ENCODE measurements at places on chromosomes 13 and 19. TPM values are rescaled to one million over a fixed set of nuclear protein-coding genes. Genes with fewer than 3 reads are reported as not detected.
A peak's percentile ranks its signal among the peaks of the same experiment; 100 is the strongest.

Gene ZNF846
- 5.3 TPM for total RNA-seq

Gene DMRTC2
- total RNA-seq, result not detected

Gene LAIR1
- total RNA-seq, result 3.5 TPM

Gene PIN1
- 70.4 TPM for total RNA-seq

Gene PLVAP
- total RNA-seq, result not detected

DNA sequence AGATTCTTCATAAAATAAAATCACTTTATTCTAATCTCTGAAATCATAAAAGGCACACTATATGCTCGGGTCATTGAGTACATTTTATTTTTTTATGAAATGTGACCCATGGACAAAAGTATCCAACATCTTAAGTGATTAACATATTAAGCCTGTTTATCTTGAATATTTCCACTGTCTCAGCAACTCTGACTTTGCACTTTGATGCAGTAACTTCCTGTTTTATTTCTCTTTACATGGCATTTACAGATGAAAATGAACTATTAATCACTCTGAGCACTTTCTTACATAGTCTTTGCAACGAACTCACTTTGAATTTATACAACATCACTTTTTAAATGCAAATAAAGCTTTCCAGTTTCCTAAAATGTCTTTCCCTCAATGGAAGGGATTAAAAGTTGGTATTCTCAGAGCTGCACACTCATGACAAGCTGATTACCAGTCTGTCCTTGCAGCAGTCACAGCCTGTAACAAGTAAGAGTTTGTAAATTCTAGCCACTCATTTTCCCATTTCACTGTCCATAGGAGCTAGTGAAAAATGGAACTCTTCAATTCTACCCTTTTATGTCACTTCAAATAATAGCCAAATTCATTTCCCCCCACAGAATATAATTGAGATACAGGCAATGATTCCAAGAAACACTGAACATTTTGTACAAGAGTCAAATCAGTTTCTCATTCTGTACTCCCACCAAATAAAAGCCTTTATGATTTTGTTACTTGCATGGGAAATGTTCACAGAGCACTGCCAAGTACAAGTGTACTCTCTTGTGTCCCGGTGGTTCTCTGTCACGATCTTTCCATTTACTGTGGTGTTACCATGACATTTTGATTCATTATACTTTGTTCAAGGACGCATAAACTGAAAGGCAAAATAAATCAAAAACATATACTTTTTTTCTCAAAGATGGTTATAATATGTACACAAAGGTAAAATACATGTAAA lies 1968.9 kb downstream of the PCDH9 start:
- DNase-seq, result no peak

DNA sequence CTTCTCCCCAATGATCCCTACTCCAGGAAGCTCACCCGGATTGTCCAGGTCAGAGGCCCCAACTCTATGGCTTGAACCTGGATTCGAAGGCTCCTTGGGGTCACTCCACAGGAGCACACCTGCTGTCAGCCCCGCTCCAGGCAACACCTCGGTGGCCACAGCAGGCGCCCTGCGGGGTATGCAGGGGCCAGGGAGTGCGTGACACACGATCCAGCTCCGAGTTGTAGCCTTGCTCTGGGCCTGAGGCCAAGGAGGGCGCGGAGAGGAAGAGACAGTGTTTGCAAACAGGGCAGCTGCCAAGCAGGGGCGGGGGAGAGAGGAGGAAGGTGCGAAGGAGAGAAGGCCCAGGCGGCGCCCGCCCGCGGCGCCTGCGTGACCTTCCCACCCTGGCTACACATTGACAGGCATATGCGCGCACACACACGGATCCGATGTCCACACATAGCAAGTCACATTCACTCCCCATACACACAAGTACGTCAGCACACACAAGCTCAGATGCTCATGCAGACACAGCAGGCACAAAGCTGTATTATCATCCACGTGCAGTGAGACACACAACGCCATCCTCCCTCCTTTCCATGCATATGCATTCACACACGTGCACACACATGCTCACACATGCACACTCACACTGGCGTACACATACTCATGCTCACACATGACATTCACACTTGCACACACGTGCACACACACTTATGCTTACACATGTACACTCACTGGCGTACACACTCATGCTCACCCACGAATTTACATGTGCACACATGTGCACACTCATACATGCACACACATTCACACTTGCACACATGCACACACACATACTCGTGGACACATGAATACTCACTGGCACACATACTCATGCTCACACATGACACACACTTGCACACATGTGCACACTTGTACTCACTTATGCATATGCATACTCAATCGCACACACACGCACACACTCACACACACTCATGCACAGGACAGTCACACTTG lies 10.4 kb downstream of the SBK2 start:
- DNase-seq, result peak; percentile 42

- DNase-seq, result no peak
These were observed 55.8 kb downstream of the SMARCA4 start for GRCh38 chr19:11016631-11017030.

DNA sequence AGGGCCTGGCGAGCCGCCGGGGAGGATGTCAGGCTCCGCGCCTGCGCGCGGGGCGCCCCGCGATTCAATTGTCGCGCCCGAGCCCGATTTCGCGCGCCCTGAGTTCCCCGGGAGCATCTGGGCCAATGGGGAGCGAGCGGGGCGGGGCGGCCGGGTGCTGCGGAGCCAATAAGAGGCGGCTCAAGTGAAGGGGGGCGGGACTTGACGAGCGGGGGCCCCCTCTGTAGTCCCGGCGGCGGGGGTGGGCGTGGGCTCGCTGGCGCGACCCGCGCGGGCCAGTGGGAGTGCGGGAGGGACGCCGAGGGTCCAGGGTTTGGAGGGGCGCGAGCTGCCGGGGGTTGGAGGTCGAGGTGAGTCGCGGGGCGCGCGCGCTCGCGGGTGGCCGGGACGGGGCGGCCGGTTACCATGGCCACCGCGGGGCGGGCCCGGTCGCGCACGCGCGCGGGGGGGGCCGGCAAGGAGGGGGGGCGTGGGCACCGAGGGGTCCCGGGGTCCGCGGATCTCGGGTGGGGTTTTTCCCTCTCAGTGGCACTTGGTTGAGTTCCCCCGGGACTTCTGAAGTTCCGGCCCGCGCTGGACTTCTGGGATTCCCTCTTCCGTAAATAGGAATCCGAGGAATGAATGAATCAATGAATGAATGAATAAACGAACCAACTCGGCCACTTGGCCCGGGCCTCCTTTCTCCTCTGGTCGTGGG lies 744 bp downstream of the UHRF1 start:
- peak; percentile 98 for DNase-seq

DNA sequence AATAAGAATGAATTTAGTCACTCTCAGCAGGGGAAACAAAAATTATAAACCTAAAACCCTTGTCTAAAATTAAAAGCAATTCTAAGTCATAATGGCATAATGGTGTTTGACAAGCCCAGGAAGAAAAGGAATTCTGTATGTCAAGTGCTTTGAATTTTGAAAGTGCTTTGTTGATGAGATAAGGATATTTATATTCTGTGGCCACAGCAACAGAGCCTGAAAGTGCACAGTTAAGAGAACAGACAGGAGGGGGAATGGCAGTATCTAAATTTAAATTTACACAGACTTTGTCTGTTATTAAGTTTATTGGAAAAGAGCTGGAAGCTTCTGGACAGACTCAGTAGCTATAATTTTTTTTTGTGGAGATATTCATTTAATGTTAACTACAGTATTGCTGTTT lies 69.8 kb downstream of the OLFM4 start:
- DNase-seq, result no peak

DNA sequence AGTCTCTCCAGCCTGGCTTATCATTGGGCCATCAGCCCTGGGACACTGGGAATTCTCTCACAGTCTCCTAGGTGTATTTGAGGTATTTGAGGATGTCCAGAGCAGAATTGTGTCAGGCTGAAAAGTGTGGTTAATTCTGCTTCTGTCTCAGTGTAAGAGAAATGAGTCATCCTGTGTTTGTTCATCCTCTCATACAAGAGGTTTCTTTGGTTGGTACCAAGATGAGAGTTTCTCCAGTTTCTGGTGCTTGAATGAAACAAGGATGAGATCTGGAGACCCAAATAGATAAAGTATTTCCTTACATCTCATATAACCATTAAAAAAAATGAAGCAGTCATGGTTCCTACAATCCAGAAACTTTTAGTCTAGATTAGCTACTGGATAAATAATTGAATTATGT lies 7.7 kb downstream of the ZNF253 start:
- no peak for DNase-seq

DNA sequence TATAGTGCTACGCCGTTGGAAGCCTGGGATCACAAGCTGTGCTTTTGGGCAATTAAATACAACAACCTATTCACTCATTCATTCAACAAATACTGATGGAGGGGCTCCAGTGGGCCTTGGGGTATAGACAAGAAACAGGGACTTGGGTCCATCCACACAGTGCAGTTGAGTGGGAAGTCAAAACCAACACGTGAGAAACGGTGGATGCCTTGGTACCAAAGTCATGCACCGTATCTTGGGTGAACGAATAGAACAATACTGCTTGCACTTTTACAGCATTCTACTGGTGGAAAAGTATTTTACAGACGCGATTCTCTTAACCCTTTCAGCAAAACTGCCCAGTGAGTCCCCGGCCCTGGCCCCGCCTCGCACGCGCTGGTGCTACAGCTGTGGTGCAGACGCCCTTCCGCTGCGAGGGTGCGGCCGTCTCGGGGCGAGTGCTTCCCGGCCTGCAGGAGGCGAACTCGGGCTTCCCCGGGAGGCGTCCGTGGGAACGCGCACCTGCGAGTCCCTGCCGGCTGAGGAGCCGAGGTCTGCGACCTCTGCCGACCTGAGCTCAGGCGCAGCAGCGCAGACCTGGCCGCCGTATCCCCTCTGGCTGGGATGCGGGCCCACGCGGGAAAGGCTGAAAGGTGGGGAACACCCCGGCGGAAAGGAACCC lies 8.3 kb downstream of the TNFRSF19 start:
- DNase-seq, result peak; percentile 86
